EH (cell line): ENCODE measurements at places on chromosomes 5 and 9.
A peak's percentile ranks its signal among the peaks of the same experiment; 100 is the strongest.

- DNase-seq = peak; percentile 60
Measured at GRCh38 chr9:132114102-132114707, 34.5 kb upstream of the MED27 start.

DNA sequence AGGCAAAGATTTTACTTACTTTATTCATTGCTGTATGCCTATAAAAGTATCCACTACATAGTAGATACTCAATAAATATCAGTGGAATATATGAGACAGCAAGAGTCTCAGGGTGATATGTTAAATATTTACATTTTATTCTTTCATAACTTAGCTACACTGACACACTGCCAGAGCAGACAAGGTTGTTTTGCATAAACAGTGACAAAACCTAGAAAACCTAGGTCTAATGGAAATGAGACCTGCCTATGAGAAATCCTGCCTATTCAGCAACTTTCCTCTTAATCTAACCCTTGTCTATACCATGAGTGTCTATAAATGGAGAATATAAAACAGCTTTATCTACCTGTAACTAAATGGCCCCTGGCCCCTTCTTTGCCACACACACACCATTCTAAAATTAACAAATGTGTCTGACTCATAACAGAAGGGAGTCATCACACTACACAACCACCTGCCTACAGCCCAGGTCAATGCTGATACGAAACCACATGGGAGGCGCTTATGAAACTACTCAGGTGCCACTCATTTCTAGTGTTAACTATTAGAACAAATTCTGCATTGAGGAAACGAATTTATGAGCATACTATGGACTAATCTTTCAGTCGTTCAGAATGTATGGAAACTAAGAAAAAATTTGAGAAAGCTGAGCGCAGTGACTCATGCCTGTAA lies 60.3 kb downstream of the UBAP2 start:
- peak; percentile 1 for DNase-seq

DNA sequence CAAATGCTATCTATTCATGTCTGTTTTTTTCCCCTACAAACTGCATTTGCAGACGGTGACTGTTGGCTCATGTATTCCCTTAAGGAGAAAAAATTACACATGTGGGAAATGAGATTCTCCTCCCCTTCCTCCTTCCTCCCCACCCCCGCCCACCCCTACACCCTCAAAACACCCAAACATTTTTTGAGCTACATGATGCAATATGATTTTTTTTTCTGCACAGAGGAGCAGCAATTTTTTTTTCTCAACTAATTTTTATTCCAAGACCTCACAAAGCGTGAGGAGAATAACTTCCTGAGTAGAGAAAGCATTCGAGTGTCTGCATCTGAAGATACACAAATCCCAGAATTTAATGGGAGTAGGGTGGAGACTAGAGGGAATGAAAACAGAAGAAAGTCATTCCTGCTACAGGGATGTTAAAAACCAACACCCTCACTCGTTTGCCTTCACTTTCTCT lies 118.1 kb downstream of the PRDM6 start:
- peak; percentile 62 for DNase-seq

- DNase-seq = no peak
Measured at GRCh38 chr5:35158622-35159369, 71.5 kb downstream of the PRLR start.

GRCh38 chr5:42520957-42521356 lies 97.7 kb downstream of the GHR start:
- DNase-seq = no peak

DNA sequence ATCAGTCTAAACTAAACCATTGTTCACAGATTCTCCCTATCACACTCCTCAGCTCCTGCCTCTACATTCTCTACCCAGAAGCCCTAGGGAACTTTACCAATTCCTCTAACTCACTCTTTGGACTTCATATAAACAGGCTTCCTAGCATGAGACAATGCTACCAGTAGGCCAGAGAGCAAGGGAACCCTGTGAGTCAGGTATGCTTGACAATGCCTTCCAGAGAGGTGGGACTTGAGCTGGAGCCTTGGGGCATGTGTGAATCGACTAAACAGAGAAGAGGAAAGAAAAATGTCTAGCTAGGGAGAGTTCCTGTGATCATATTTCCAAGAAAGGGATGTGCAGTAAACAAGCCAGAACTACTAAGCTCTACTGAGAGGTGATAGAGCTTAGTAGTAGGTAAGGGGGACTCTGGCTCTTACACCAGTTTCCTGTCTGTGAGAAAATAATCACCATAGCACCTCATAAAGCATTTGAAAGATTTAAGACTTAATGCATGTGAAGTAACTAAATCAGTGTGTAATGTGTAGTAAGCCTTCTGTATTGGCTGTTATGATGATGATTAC lies 6.4 kb upstream of the RFK start:
- DNase-seq = no peak

DNA sequence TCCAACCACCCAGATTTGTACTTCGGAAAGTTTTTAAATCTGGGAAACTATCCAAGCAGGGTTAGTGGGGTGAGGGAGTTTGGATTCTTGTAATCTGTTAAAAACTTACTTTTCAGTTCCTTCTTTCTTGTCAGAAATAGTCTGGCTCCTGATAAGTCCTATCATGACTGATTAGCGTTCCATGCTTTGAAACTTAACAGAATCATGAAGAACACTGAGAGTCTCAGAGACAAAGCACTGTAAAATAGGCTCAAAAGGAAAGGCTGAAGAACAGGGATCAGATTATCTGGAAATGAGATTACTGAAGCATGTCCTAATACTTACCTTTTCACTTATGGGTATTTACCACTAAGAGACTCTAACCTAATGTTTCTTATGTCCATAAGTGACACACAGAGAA lies 242.5 kb downstream of the ARRDC3 start:
- DNase-seq = no peak

GRCh38 chr9:6584881-6585597 lies 60.5 kb downstream of the GLDC start:
- DNase-seq = peak; percentile 32

DNA sequence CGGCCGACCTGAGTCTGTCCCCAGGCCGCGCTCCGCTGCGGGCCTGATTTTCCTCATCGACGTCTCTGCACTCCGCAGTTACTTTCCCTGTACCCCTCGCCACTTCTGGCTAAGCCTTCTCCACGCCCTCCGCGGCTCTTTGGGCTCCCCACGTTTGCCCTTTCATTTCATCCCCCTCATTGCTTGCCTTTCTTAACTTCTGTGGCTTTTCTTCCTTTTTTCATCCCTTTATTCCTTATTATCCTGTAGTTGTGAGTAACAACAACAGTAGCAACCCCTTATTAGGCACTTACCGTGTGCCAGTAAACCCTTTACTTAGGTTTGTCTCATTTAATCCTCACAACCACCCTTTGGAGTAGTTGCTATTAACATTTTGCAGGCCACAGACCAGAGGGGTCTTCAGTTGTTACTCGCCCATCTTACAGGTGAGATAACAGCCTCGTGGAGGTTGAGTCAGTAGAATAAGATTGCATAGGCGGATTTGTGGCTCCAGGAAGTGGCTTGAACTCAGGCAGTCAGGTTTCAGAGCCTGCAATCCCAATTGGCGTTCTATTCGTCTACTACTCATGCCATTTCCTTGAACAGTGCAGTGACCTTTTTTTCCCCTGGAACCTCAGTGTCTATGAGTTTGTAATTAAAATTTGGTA lies 724 bp downstream of the TCERG1 start:
- peak; percentile 61 for DNase-seq

- DNase-seq = no peak
Measured at GRCh38 chr5:156800929-156801328, 49.2 kb upstream of the PPP1R2B start.

DNA sequence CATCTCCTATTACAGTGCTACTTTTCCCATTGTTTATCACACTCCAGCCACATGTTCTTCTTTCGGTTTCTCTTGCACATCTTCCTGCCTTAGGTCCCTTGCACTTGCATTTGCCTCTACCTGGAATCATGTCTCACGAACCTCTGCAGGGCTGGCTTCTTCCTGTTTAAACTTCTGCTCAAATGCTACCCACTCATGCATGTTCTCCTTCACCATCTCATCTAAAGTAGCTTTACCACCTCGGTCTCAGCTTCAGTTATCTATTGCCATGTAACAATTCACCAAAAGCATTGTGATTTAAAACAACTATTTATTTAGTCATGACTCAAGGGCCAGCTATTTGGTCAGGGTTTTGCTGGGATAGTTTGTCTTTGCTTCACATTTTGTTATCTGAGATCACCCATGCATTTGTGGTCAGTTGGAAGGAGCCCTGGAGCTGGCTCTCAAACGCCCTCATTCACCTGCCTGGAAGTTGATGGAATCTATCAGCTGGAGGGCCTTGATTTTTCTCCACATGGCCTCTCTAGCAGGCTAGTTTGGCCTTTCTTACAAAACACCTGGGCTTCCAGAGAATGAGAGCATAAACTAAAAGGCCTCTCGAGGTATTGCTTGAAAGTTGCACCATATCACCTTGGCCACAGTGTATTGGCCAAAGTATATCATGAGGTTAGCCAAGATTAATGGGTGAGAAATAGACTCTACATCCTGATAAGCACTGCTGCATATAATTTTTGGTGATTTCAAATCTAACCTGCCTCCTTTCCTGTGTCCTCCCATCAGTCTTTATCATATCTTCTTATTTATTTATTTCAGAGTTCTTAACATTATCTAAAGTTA lies 21.4 kb downstream of the SPINK1 start:
- no peak for DNase-seq

- no peak for DNase-seq
Measured at GRCh38 chr5:152861231-152861630, 456.2 kb upstream of the NMUR2 start.

DNA sequence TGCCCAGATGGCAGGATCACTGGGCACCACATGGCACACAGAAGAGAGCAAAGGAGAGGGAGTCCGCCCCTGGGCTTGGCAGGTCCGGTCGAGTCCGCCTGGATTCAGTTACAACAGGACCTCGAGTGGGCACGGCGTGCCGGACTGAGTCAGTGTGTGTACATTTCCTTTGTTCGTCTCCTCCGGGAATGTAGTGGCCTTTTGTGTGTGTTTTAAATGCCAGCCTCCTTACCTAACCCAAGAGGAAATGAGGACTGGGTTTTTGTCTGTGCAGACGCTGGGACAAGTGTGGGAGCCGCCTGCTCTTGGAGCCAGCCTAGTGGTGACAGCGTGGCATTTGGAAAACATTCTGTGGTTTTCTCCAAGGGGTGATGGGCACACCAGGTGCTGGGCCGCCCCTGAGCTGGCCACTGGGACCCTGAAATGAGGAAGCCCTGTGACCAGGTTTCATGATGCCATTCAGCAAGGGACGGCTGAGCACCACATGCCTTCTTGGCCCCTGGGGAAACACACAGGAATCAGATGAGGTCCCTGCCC lies 9.6 kb downstream of the NEK6 start:
- peak; percentile 88 for DNase-seq

GRCh38 chr5:147887026-147887627 lies 8.6 kb downstream of the SCGB3A2 start:
- peak; percentile 19 for DNase-seq
